Right ventricle myocardium superior (tissue), 1 donor: ENCODE measurements at places on chromosomes 16 and 17.

GRCh38 chr16:79072517-79072916 lies 528.0 kb downstream of the MAF start:
- DNase-seq: no peak

GRCh38 chr16:71930013-71930563 lies 34.8 kb downstream of the IST1 start:
- DNase-seq: no peak

GRCh38 chr16:83900571-83900970 lies 1.7 kb downstream of the MLYCD start:
- DNase-seq: no peak

DNA sequence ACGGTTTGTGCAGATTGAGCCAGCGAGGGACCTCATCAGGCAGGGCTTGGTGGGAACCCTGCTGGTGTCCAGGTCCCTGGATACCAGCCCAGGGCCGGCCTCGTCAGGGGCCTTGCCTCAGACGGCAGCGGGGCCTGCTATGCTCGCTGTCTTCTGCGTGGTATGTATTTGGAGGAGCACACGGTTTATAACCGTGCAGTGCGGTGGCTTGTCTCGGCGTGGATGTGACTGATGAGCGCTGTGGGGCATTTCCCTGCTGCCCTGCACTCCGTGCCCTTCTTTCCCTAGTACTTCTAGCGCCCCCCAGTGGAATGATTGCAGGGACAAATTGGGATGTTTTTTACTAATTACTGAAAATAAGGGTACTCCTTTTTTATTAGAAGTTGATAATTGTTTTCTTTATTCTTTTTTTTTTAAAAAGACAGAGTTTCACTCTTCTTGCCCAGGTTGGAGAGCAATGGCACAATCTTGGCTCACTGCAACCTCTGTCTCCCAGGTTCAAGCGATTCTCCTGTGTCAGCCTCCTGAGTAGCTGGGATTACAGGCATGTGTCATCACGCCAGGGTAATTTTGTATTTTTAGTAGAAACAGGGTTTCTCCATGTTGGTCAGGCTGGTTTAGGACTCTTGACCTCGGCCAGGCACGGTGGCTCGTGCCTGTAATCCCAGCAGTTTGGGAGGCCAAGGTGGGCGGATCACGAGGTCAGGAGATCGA lies 15.3 kb downstream of the TBCD start:
- DNase-seq: peak; percentile 35

GRCh38 chr17:48840441-48840840 lies 9.6 kb downstream of the CALCOCO2 start:
- DNase-seq: no peak

- no peak for DNase-seq
Measured at GRCh38 chr16:27698746-27699145, 148.8 kb downstream of the KATNIP start.

DNA sequence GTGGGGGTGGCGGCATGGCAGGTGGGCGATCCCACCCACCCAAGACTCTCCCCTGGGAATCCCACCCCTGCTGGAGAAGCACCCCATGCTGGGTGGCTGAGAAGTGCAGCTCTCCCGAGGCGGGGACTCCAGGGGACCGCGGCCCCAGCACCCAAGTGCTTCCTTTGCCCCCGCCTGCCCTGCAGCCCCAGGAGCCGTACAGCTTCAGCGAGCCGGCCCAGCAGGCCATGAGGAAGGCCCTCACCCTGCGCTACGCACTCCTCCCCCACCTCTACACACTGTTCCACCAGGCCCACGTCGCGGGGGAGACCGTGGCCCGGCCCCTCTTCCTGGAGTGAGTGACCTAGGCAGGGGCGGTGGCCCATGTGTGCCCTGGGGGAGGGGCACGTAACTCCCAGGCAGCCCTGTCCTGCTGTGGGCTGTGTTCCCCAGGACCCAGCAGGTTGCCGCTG lies 11.7 kb downstream of the GAA start:
- no peak for DNase-seq

GRCh38 chr16:57245472-57246113 lies 534 bp downstream of the ARL2BP start:
- DNase-seq: peak; percentile 54

GRCh38 chr16:48244863-48245195 lies 729 bp downstream of the LONP2 start:
- no peak for DNase-seq

GRCh38 chr16:19844945-19845641 lies 39.6 kb downstream of the GPRC5B start:
- DNase-seq: no peak

GRCh38 chr17:60151355-60151754 lies 1.6 kb downstream of the CA4 start:
- peak; percentile 12 for DNase-seq

- no peak for DNase-seq
Measured at GRCh38 chr16:51391798-51392511, 240.9 kb upstream of the SALL1 start.

GRCh38 chr16:66435896-66436295 lies 8.8 kb downstream of the BEAN1 start:
- no peak for DNase-seq

GRCh38 chr17:28948342-28948741 lies 3.0 kb downstream of the PHF12 start:
- DNase-seq: no peak

DNA sequence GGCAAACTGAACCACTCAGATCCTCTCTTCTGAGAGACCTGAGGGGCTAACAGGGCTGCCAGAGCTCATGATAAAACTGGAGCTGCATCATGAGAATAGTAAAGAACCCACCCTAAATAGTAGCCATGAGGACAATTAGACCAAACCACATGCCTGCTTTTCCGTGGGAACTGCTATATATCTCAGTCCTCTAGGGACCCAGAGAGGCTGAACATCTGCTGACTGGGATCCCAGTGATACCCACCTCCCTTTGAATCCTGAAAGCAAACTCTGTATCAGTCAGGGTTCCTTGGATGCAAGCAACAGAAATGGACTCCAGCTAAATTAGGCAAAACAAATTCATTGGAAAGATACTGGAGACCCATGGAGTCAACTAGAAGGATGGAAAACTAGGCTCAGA lies 6.5 kb downstream of the MT1X start:
- no peak for DNase-seq

DNA sequence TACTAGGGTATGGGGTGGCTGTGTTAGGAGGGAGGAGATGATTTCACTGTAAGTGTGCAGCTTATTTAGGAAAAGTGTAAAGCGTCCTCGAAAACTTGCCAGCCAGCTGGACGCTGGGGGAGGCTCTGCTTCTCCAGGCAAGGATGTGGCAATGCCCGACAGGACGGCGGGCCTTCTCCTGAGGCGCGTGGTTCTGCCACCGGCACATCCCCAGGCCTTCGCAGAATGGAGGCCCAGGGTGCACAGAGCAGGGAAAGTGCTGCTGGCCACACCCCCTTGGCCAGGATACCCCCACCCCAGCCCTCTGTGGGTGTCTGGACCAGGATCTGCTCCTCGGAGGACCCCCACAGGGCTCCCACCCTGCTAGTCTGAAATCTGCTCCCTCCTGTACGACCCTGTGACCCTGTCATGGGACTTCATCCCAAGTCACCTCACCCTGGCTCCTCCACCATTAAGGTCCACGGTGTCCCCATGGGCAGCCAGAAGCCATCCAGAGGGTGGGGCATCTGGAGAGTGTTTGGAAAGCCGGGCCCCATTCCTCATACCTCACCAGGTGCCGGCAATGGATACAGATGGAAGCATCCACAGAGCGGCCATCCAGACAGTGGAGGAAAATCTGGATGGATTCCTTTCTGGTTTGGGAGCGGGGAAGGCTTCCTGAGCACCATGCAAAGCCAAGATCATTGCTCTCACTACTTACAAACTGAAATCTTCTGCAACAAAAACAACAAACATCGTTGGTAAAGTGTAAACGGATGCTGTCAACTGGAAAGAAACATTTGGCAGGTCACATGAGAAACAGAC lies 9.2 kb upstream of the SRRM2 start:
- peak; percentile 13 for DNase-seq

GRCh38 chr17:31882571-31882970 lies 18.9 kb downstream of the UTP6 start:
- no peak for DNase-seq

- DNase-seq: no peak
Measured at GRCh38 chr16:709566-710499, 4.2 kb upstream of the FBXL16 start.

GRCh38 chr16:29653471-29653870 lies 9.6 kb upstream of the SPN start:
- DNase-seq: no peak

DNA sequence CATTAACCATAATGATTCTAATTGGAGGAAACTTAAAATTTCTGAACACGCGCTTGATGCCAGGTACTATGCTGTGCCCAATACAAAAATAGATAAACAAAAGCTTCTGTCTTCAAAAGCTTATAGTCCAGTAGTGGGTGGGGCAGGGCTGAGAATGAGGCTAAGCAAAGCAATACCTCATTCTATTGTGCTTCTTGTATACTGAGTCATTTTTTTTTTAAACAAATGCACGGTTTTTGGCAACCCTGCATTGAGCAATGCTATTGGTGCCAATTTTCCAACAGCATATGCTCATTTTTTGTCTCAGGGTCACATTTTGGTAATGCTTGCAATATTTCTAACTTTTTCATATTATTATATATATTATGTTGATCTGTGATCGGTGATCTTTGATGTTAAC lies 34.7 kb upstream of the HNF1B start:
- no peak for DNase-seq

- no peak for DNase-seq
Measured at GRCh38 chr16:84700446-84701300, 873 bp downstream of the USP10 start.

DNA sequence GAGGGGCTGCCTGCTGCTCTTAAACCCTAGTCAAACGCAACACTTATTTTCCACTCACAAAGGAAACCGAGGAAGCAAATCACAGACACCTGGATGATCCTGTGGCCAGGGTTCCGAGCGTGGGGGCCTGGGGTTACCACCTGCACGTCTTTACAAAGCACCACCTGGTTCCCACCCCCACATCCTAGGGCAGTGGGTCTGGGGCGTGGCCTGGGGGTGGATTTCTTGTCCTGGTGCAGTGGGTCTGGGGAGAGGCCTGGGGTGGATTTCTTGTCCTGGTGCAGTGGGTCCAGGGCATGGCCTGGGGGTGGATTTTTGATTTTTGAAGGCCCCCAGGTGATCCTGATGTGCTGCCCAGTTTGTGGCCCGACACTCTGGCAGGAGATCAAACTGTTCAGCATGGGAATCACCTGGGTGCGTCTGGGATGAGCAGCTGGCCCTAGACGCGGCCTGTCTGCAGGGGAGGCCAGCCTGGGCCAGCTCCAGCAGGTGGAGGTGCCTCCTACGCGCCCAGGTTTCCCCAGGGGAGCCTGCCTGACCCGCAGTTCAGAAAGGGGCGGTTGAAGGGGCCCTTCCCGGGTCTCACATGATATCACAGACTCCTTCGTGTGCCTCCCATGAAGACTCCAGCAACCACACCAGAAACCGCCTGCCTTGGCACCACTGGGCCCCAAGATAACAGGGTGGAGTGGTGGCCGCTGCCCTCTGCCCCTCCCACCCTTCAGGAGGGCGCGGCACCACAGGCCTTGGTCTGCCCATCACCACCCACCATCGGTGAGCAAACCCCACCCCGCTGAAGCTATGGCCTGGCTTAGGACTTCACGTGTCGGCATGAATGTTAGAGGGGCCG lies 6.3 kb downstream of the HAGH start:
- DNase-seq: no peak

DNA sequence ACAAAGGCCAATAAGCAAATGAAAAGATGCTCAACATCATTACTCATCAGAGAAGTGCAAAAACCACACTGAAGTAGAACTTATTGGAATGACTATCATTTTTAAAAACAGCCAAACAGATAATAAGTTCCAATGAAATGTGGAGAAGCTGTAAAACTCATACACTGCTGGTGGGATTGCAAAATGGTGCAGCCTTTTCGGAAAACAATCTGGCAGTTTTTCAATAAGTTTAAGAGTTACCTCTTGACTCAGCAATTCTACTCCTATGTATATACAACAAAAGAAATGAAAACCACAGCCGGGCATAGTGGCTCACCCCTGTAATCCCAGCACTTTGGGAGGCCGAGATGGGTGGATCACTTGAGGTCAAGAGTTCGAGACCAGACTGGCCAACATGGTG lies 49.3 kb downstream of the AKAP10 start:
- no peak for DNase-seq
